ENCODE measurements at places on chromosomes 7 and 10.

GRCh38 chr10:15585303-15585715 lies 134.4 kb downstream of the ITGA8 start:
- DNase-seq: peak; percentile 38

DNA sequence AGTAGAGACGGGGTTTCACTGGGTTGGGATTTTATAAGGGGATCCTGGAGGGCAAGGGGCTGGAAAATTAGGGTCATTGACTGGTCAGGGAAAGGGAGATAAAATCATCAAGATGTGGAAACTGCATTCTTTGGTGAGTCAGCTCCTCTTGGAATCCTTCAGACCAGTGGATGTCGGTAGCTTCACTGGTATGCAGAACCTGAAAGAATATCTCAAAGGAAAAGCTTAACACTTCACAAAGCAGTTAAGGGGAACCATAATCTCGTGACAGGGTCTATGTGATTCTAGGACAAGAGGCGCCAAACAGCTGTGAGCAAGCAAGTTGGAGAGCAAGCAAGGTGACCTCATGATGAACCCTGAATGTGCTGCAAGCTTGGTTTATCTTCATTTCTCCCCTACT lies 634.7 kb upstream of the AUTS2 start:
- no peak for DNase-seq

DNA sequence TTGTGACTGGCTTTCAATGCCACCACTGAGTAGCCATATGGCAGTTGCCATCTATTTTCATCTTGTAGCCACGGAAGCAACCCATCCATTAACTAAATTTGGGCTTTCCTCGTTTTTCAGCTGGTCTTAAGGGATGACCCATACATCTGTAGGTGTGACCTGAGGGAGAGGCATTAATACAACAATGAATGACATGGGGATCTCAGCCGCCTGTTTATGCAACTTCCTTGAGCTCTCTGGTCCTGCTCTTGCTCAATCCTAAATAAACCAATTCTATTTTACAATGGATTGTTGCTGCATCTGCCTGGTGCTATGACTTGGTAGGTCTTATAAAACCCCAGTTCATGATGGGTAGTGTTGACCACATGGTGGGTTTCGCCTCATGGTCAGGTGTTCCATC lies 21.9 kb upstream of the ADAM22 start:
- no peak for DNase-seq

- DNase-seq: no peak
Measured at GRCh38 chr7:81584667-81585066, 185.2 kb downstream of the HGF start.

GRCh38 chr10:131975003-131975402 lies 6.7 kb downstream of the BNIP3 start:
- no peak for DNase-seq

DNA sequence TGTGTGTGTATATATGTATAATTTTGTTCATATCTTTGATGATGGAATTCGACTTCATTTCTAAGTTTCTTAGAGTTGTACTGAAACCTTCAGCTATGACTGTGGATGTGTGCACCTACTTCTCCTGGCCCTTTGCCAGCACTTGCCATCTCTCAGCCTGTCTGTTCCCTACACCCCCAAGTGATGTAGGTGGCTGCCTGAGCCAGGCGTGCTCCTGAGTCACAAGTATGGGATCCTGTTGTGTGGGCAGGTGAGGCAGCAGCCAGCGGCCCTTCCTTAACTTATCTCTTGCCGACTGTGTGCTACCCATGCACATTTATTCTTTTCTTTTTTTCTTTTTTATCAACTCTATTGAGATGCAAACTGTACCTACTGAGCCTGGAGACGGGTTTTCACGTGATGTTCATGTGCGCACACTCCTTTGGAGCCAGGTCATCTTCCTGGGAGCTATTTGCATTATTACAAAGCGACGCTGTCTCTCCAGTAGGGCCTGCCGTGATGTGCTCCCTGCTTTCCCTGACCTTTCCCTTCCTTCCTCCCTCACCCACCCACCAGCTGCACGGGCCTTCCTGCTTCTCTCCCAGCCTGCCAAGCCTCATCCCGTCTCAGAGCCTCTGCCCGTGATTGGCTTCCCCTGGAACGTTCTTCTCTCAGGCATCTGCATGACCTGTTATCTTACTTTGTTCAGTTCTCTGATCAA lies 31.3 kb upstream of the GALNT11 start:
- DNase-seq: no peak

Data from 8988T (cell line).